Upper lobe of left lung (tissue), 6 donors: ENCODE measurements at places on chromosomes 1 and 21. TPM values are rescaled to one million over a fixed set of nuclear protein-coding genes. Genes with fewer than 3 reads are reported as not detected.

The CRTC2 gene
- 24.1 TPM for total RNA-seq

The SPRR1B gene
- not detected for total RNA-seq

The ZNF697 gene
- 9.4 TPM for total RNA-seq

The FMN2 gene
- not detected for total RNA-seq

The C1orf74 gene
- 1.5 TPM for total RNA-seq

The HYI gene
- total RNA-seq, result 68.3 TPM

The KCNN3 gene
- total RNA-seq, result 2.7 TPM

The CBR3 gene
- total RNA-seq, result 8.4 TPM

The MATN1 gene
- not detected for total RNA-seq

The SLAMF8 gene
- 21.6 TPM for total RNA-seq

The C1orf116 gene
- 219 TPM for total RNA-seq

The AMPD1 gene
- not detected for total RNA-seq

The GJA5 gene
- total RNA-seq, result 8.4 TPM

The GPR37L1 gene
- total RNA-seq, result not detected

The CELSR2 gene
- total RNA-seq, result 27.2 TPM

The GCSAML gene
- total RNA-seq, result 0.91 TPM

The CD1B gene
- total RNA-seq, result not detected

The FBXO44 gene
- 14.7 TPM for total RNA-seq

The TFF1 gene
- total RNA-seq, result 0.84 TPM

The MYOC gene
- 1.6 TPM for total RNA-seq

The C1QA gene
- 424 TPM for total RNA-seq

The GNG4 gene
- not detected for total RNA-seq

The AMPD2 gene
- total RNA-seq, result 183 TPM

The RCSD1 gene
- 10.7 TPM for total RNA-seq

The TRIM67 gene
- not detected for total RNA-seq

The ANKRD34A gene
- 0.52 TPM for total RNA-seq

The THEM5 gene
- total RNA-seq, result not detected

The HFM1 gene
- total RNA-seq, result 0.46 TPM

The IRF6 gene
- 11.5 TPM for total RNA-seq

The AXDND1 gene
- total RNA-seq, result 0.44 TPM

The CCDC185 gene
- not detected for total RNA-seq

The ANXA9 gene
- total RNA-seq, result 1.1 TPM

The PGLYRP3 gene
- not detected for total RNA-seq

The CMPK1 gene
- total RNA-seq, result 111 TPM

The LINGO4 gene
- 0.22 TPM for total RNA-seq

The SERPINC1 gene
- 0.26 TPM for total RNA-seq

The KRTAP13-2 gene
- total RNA-seq, result not detected

The CLIC6 gene
- 14.8 TPM for total RNA-seq

The TAS1R1 gene
- not detected for total RNA-seq

The ANKRD35 gene
- not detected for total RNA-seq

The TPTE gene
- total RNA-seq, result not detected

The ATP6V1G3 gene
- total RNA-seq, result not detected

The LRRN2 gene
- 0.61 TPM for total RNA-seq

The PMVK gene
- 51.6 TPM for total RNA-seq

The SHISA4 gene
- 10.8 TPM for total RNA-seq
